ENCODE measurements at places on chromosomes 6 and 20.

GRCh38 chr6:168102315-168102985, 23.4 kb upstream of the FRMD1 start:
- DNase-seq: no peak

GRCh38 chr6:112802144-112802543, 455.0 kb downstream of the RFPL4B start:
- no peak for DNase-seq

GRCh38 chr6:9494864-9495263, 920.0 kb downstream of the TFAP2A start:
- DNase-seq: no peak

DNA sequence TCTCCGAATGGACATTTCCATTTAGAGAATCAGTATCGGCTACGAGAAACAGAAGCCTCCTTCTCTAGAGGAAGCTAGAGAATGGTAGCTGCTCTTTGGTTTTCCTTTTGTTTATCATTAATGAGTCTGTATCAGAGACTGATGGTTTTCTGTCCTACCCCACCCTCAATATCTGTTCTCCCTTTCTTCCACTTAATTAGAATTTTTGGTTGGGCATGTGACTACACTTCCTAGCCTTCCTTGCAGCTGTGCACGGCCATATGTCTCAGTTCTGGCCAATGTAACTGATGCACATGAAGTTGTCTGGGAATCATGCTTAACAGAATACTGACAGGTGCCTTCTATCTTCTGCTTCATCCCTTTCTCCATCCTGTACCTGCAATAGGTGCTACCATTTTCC, 19.0 kb downstream of the RNF24 start:
- no peak for DNase-seq
